ENCODE measurements at places on chromosomes 11 and 22. TPM values are rescaled to one million over a fixed set of nuclear protein-coding genes. Genes with fewer than 3 reads are reported as not detected.

GRCh38 chr11:32109138-32109537 is 18.3 kb downstream of the RCN1 start:
- H3K4me1 ChIP-seq = no peaks in the 10 kb centered on the region
- H3K36me3 ChIP-seq = peaks cover 4% of the 10 kb centered on the region
- H3K4me3 ChIP-seq = no peak overlapping the region
- no peak overlapping the region for H3K27ac ChIP-seq
- no peak for DNase-seq

DNA sequence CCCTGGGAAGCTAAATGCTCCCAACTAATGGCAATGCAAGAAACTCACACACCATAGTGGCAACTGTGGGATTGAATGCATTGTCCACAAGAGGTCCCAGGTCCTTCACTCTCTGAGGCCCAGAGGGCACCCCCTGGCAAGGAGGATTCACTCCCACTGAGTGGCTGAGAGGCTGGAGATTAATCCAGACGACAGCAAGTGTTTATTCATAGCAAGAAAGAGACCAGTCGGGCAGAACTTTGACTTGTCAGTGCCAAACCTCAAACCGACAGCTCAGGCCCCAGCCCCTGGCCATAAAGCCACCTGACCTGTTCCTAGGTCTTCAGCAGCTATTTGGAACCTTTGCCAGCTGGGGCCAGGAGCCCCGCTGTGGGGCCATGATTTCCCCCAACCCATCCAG is 54.5 kb upstream of the MPEG1 start:
- no peak overlapping the region for H3K27ac ChIP-seq
- no peaks in the 10 kb centered on the region for H3K27me3 ChIP-seq
- no peaks in the 10 kb centered on the region for H3K36me3 ChIP-seq
- no peak for DNase-seq
- peaks cover 13% of the 10 kb centered on the region for H3K4me1 ChIP-seq

DNA sequence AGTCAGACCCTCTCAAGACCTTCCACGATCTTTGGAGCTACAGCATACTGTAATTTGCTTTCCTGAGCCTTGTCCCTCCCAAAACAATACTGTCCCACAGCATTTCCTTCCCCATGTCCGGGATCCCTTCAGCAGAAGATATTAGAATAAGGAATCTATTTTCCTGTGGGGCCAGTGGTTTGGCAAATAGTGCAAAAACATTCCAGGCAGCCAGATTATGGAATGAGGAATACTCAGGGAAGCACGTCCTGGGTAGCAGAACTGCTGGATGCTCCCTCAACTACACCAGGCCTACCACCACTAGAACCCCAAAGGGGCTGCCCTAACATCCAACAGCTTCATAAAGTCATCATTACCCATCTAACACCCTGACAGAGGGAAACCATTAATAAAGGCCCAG is 61.5 kb downstream of the AAMDC start:
- H3K27me3 ChIP-seq = no peaks in the 10 kb centered on the region
- H3K27ac ChIP-seq = no peak overlapping the region
- H3K36me3 ChIP-seq = peaks cover 71% of the 10 kb centered on the region
- H3K4me1 ChIP-seq = no peaks in the 10 kb centered on the region

DNA sequence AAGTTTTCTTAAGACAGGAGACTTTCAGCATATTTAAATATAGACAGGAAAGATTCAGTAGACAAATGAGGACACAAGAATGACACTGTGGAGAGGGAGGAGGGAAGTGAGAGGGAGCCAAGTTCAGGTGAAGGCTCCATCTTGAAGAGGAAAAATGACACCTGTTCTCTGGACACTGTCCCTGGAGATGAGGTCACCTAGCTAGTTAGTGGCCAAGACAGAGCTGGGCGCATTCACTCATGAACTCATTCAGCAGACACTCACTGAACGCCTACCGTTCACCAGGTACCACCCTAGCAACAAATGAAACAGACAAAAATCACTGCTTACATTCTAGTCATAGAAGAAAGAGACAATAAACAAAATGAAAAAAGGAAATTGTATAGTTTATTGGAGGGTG is 103.3 kb upstream of the PARVA start:
- no peak overlapping the region for H3K4me3 ChIP-seq
- DNase-seq = no peak
- H3K36me3 ChIP-seq = no peaks in the 10 kb centered on the region
- H3K27ac ChIP-seq = no peak overlapping the region

DNA sequence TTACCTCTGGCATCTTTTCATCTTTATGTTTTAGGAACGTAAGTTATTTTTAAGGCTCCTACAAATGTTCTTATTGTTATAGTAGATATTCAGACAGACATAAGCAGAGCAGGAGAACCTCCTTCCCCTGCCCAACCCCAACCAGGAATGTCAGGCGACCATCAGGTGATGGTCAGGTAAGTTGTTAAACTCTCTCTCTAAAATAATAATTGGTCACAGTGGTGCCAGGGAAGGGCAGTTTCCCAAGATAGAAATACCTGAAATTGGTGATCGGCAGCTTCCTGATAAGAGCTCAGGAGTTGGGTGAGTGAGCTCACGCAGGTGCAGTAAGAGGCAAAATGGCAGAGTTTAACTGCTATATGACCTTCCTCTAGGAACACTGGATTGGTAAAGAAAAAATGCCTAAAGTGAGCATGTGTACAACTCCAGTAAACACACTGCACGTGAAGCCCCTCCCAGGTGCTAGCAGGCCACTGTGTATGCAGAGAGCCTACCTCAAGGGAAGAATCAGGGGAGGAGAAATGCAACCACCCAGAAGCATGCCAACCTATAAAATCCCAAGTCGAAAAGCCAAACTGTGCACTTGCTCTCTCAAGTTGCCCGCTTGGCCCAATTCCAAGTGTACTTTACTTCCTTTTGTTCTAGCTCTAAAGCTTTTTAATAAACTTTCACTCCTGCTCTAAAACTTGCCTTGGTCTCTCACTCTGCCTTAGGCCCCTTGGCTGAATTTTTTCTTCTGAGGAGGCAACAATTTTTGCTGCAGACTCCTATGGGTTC is 273.9 kb downstream of the SBF2 start:
- no peaks in the 10 kb centered on the region for H3K36me3 ChIP-seq
- H3K4me3 ChIP-seq = no peak overlapping the region
- no peaks in the 10 kb centered on the region for H3K4me1 ChIP-seq
- no peaks in the 10 kb centered on the region for H3K27me3 ChIP-seq
- H3K27ac ChIP-seq = no peak overlapping the region

DNA sequence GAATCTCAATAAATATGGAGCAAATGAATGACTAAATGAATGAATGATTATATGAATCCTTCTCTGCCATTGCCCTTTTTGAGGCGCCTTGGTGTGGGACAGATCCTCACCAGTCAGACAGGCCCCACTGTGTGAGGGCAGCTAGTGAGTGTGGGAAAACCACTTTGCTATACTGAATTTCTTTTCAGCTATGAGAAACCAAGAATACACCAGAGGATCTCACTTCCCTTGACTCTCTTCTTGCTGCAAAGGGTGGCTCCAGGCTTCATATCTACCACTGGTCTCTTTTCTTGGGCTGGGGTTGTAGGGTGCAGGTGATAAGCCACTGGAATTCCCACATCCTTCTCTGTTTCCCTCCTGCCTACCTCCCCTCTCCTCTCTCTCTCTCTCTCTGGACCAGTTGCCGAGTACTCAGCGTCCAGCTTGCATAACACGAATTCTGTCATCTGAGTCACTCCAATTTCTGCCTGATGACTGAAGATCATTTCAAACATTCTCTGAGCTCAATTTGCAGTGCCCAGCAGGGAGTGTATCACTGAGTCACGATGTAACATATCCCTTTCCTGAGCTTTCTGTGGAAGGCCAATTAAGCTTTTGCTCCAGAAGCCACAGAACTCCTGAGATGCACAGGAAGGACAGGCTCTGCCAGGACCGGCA is 304.3 kb upstream of the NCAM1 start:
- no peak overlapping the region for H3K4me3 ChIP-seq
- no peaks in the 10 kb centered on the region for H3K27me3 ChIP-seq
- no peak for DNase-seq
- no peaks in the 10 kb centered on the region for H3K4me1 ChIP-seq
- no peaks in the 10 kb centered on the region for H3K36me3 ChIP-seq
- H3K27ac ChIP-seq = no peak overlapping the region

- H3K36me3 ChIP-seq = peaks cover 20% of the 10 kb centered on the region
- DNase-seq = peak; percentile 66
- no peaks in the 10 kb centered on the region for H3K4me1 ChIP-seq
- H3K27ac ChIP-seq = no peak overlapping the region
- no peak overlapping the region for H3K4me3 ChIP-seq
These were observed 22.9 kb upstream of the MRPL17 start for GRCh38 chr11:6705905-6706535.

GRCh38 chr22:50502628-50503474 is 4.7 kb downstream of the LMF2 start:
- peaks cover 37% of the 10 kb centered on the region for H3K36me3 ChIP-seq
- DNase-seq = no peak
- no peak overlapping the region for H3K27ac ChIP-seq
- no peaks in the 10 kb centered on the region for H3K27me3 ChIP-seq
- H3K4me1 ChIP-seq = peaks cover 32% of the 10 kb centered on the region

DNA sequence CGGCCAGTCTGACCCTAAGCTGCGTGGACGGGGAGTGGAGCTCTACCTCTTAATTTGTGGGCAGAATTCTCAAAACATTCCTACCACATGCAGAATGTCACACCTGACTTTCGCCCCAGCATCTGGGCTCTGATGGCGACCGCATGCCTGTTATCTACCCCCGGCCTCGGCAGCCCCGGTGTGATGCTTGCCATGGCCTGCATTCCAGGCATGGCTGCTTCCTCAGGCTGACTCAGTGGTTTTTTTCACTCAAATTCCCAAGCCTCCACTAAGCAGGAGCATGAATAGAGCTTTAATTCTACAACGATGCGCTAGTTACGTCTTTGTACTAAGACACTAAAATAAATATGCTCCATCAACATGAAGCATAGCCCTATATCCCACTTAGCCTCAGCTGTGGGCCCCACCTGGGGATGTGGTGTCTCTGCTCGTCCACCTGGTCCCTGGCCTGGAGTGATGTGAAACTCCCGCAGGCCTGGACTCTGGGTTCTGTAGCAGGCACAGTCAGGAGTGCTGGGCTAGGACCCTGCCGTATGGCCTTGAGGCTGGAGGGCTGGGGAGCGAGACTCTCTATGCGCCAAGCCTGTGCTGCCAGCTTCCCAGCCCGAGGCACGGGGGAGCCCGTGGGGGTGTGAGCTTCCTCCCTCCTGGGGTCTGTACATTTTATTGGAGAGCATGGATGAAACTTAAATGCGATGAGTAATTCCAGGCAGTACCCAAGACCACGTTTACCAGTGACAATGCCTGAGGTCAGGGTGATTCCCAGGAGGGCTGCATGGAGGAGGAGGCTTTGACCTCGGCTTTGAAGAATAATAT is 153.2 kb downstream of the CTTN start:
- no peak overlapping the region for H3K4me3 ChIP-seq
- H3K4me1 ChIP-seq = no peaks in the 10 kb centered on the region
- no peaks in the 10 kb centered on the region for H3K27me3 ChIP-seq
- H3K36me3 ChIP-seq = no peaks in the 10 kb centered on the region

SCGB2A2 gene
- not detected for total RNA-seq

FJX1 gene
- total RNA-seq = not detected

All from CD4-positive, alpha-beta T cell (primary cell).